ENCODE measurements at places on chromosomes 6 and 20.

DNA sequence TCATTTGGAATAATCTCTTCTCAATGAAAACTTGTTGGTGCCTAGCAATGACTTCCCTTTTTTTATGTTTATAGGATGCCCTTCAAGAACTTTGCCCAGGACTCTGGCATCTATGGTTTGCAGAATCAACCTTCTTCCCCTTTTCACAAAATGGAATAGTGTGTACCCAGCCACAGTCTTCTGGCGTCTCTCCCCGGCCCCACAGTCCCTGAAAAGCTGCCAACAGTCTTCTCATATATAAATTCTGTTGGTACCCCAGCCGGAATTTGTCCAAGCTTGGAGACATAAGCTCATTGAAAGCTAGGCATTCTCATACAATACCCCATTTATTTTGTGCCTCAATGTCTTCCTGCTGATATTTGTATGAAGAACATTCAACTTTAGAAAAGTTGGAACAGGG is 26.4 kb upstream of the MCM3 start:
- no peak for DNase-seq

- DNase-seq = no peak
These were observed 37.8 kb upstream of the SNRPB2 start for GRCh38 chr20:16692009-16692408.

DNA sequence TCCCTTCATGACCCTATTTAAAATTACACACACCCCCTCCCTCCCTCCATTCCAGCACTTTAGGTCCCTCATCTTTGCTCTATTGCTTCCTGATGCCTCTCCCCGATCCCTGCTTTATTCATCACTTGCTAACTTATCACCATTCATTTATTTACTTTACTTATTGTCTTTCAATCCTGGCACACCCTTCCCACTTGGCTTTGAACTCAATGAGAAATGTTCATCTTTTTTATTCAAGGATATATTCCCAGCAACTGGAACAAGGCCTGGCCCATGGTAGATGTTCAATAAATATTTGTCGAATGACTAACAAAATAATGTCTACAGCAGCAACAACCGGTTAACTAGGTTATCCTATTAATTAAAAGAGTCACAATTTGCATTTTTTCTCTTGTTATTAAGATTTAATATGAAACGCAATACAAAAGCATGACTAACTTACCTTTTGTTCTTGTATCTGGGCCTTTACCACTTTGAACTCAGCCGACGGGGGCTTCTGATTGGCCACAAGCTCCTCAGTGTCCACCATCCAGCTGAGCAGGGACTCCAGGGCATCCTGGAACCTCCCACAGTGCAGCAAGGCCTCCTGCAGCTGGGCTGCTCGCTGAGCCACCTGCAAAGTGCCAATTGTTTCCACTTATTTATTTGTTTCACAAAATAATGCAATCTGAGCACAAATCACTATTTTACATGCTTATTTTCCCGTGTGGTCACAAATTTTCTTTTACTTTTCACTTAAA is 107.8 kb downstream of the DST start:
- DNase-seq = no peak

GRCh38 chr6:57013521-57013926 is 33.0 kb upstream of the KIAA1586 start:
- no peak for DNase-seq

GRCh38 chr6:35264550-35265274 is 5.2 kb downstream of the ZNF76 start:
- DNase-seq = no peak

- DNase-seq = no peak
These were observed 41.5 kb downstream of the FHL5 start for GRCh38 chr6:96604420-96604819.

DNA sequence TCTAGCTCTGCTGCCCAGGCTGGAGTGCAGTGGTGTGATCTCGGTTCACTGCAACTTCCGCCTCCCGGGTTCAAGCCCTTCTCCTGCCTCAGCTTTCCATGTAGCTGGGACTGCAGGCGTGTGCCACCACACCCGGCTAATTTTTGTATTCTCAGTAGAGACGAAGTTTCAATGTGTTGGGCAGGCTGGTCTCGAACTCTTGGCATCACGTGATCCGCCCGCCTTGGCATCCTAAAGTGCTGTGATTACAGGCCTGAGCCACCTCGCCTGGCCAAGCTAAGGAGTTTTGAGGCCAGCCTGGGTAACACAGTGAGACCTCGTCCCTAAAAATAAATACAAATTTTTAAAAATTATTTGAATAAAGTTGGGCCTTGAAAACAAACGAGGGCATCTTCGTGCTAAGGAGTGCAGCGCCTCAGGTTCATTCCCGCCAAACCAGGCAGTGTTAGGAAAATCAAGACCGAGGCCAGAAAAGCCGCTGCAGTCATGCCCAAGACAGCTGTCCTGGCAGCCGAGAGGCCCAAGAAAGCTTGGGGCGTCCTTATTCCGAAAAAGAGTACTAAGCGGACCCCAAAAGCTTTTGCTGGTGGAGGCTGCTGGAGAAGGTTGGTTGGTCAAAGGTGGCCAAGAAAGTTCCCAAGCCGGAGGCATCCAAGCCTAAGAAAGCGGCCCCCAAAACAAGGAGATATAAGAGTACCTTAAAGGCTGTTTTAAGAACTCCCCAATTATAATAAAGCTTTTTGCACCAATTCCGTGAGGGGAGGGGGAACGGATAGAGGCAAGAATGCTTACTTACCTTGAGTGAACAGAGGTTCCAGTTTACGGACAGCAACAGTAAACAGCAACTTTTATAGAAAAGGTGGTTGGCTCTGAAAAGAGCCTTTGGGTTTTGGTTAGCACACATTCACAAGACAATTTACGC is 109.0 kb downstream of the HFE start:
- no peak for DNase-seq

DNA sequence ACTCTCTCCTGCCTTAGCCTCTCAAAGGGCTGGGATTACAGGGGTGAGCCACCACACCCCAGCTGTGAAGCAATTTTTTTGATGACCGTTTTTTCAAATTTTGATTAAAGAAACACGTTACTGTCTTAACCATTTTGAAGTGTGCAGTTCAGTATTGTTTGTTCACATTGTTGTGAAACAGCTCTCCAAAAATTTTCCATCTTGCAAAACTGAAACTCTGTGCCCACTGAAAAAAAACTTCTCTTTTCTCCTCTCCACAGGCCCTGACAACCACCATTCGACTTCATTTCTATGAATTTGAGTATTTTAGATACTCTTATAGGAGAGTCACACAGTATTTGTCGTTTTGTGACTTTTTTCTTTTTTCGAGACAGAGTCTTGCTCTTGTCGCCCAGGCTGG is 53.9 kb downstream of the ECT2L start:
- no peak for DNase-seq

GRCh38 chr6:117840541-117840983 is 66.5 kb upstream of the SLC35F1 start:
- peak; percentile 43 for DNase-seq

- DNase-seq = no peak
These were observed 99.5 kb downstream of the CD164 start for GRCh38 chr6:109282756-109283155.

DNA sequence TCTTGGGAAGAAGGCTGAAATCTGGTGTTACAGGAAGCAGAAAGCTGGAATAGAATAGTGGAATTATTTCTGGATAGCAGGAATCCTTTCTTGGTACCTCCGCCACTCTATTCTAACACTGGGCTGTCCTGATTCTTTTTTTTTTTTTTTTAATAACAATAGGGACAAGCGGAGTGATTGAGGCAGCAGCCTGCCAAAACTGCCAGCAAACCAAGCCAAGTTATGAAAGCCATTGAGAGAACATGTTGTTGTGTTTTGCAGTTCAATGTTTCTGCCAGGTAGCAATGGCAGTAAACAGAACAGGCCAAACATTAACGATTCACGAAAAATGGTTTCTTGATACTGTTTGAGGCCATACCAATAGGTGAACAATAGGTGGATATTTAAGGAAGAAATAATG is 47.1 kb downstream of the SLC26A8 start:
- DNase-seq = no peak

DNA sequence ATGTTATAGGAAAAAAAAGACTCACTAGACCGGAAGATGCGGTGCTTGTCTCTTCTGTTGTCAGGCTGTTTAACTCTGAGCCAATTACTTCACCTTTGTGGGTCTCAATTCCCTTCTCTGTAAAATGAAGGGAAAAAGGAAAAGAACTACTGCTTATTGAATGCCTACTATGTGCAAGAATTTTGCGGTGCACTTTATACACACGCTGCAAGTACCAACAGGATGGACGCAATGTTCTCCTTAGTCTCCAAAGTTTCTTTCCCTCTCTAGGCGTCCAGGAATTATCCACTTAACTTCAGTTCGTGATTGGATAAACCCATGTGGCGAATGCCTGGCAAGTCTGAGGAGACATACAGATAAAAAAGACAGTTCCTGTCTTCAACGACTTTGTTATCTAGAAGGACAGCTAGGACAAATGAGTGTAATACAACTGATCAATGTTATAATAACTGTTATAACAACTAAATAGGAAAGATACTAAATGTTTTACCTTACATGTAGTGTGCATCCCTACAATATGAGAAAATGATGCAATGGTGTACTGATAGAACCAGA is 69.0 kb upstream of the JARID2 start:
- DNase-seq = no peak

DNA sequence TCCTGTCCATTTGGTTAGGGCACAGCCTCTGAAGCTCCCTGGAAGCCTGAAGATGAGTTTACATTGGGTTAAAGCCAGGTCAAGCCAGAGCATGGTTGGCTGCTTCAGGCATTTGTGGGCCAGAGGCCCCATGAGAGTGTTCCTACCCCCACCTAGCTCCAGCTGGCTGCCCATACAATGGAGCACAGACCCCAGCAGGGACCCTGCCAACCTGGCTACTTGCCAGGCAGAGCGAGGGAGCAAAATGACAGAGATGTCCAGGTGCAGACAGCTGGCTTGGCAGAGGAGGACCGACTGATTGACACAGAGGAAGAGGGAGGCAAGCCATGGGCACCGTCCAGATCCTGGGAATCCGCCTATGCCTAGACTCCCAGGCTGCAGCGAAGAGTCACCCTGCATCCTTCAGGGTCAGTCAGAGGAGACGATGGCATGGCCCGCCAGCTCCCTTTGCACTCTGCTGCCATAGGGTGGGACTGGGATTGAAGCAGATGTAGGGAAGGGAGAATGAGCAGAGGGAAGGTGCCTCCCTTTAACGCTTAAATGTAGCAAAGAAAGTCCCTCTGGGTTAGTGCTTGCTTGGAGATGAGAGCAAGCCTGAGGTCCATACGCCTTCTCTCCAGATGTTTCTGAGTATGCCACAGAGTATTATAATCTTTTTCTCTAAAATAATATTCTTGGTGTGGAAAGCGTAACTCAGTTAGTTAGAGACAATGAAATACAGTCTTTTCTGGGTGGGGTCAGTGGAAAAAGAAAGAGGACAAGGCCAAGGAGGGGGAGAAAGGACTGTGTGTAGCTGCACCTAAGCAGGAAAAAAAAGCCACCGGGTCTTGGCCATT is 77.6 kb upstream of the FYN start:
- DNase-seq = peak; percentile 54

GRCh38 chr6:16239798-16240123 is 1.4 kb downstream of the GMPR start:
- DNase-seq = peak; percentile 20

GRCh38 chr6:146111881-146112450 is 83.1 kb downstream of the GRM1 start:
- DNase-seq = no peak

DNA sequence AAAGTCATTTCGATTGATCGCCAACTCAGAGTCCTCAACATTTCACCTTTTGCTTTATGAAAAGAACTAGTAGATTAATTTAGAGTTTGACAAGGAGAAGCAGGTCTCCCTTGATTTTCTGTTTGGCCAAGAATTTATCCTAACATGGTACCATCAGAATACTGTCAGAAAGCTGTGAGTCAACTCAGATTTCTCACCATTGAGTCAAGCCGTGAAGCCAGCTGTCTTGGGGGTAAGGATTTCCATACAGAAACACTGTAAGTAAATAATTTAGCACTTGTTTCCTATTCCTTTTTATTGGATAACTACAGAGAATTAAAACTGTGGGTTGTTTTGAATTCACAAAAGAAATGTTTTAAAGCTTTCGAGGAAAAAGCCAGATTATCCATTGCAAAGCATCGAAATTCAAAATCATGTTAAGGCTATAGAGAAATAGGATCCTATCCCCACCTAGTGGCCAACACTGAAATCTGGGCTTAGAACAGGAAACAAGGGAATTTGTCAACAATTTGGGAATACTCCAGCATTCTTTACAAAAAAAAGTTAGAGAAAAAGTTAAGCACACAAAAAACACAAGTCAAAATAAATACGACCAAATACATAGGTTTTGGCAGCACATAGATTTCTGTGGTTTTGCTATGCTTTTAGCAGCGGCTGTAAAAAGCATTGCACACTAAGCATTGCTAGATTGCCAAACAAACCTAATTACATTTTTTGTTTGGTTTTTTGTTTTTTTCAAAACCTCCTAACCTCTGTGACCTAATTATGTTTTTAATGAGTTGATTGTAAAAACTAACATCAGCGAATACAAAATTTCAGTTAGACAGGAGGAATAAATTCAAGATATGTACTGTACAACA is 44.2 kb downstream of the COL11A2 start:
- DNase-seq = peak; percentile 9

- no peak for DNase-seq
These were observed 63.0 kb downstream of the NCOA7 start for GRCh38 chr6:125853756-125854155.

- DNase-seq = no peak
These were observed 41.8 kb upstream of the FUCA2 start for GRCh38 chr6:143553337-143553736.

DNA sequence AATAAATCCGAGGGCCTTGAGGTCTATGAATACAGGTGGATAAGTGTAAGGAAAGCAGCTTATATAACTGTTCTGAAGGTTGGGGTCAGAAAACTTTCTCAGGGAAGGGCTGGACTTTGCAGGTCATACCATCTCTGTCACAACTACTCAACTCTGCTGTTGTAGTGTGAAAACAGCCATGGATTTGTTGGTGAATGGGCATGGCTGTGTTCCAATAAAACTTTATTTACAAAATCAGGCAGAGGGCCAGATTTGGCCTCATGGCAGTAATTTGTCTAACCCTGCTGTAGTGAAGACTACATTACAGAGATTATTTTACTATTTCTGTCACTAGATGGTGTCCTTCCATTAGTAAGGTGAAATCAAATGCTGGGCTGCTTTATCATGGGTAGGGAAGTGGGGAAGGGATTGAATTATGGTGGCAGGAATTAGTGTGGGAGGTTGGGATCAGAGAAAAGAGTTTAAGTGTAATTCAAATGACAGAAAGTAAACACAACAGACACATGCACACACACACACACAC is 409.6 kb upstream of the CHD6 start:
- DNase-seq = no peak

- DNase-seq = no peak
These were observed 35.3 kb downstream of the VSTM2L start for GRCh38 chr20:37938181-37938750.

DNA sequence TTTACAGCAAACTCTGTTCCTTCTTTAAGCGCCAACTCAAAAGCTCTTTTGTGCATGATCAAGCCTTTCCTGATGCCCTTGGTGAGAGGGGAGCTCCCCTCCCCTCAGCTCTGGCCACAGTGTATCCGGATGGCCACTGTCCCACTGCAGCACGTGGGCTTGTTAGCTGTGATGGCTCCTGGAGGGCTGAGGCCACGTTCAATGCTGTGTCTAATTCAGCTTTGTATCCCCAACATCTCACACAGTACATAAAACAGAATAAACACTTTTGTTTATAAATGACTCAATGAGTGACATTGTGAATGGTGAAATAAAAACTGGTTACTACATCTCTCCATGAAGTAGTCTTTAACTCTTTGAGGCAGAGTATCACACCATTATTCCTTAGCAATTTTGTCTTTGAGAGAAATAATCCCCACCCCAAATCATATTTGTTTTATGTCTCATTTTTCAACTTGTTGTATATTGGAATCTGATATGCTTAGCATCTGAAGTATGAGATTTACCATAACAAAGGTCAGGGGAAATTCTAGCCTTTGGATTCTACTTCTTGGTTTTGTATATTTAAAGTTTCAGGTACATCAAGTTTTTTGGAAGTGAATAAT is 44.5 kb downstream of the EDN1 start:
- no peak for DNase-seq
